Esophagus squamous epithelium (tissue), 5 donors: ENCODE measurements at places on chromosomes 3 and 15.

GRCh38 chr15:91472316-91472756 is 372.3 kb downstream of the SV2B start:
- DNase-seq = no peak

DNA sequence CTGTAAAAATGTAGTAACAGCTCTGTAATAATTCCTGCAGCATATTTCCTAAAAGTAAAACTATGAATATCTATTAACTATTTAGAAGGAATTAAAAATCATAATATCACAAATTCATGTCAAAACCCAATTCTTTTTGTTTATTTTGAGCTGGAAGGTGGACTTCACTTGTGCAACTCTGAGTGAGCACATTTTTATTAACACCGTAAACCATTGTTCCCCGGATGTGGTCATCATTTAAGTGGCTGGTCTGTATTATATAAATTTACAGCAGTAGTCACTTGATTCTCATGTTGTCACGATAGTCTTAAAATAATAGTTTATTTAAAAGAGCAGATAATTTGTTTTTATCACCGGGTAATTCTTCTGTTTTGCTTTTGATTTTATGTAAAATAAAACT is 43.0 kb upstream of the UTS2B start:
- no peak for DNase-seq

GRCh38 chr3:102005551-102005950 is 156.2 kb downstream of the NFKBIZ start:
- no peak for DNase-seq

DNA sequence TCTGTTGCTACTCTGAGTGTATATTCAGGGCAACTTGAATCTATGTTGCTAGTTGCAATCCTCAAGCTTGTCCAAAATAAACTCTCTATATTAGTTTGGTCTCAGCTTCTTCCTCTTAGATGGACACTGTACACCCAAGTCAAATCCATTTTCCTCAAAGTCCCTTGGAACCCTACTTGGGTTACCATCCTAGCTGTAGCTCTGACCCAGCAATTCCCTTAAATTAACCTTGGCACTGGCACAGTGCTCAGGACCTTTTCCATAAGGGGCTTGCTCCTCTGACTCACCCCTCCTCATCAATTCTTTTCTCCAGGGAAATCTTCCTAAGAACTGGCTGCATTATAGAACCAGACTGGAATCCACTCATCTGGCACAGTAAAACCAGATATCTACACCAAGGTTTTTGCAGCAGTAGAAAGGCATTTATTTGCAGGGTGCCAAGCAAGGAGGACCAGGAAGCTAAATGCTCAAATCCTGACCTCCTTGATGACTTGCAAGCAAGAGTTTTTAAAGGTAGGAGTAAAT is 44.9 kb upstream of the B3GALNT1 start:
- DNase-seq = no peak

DNA sequence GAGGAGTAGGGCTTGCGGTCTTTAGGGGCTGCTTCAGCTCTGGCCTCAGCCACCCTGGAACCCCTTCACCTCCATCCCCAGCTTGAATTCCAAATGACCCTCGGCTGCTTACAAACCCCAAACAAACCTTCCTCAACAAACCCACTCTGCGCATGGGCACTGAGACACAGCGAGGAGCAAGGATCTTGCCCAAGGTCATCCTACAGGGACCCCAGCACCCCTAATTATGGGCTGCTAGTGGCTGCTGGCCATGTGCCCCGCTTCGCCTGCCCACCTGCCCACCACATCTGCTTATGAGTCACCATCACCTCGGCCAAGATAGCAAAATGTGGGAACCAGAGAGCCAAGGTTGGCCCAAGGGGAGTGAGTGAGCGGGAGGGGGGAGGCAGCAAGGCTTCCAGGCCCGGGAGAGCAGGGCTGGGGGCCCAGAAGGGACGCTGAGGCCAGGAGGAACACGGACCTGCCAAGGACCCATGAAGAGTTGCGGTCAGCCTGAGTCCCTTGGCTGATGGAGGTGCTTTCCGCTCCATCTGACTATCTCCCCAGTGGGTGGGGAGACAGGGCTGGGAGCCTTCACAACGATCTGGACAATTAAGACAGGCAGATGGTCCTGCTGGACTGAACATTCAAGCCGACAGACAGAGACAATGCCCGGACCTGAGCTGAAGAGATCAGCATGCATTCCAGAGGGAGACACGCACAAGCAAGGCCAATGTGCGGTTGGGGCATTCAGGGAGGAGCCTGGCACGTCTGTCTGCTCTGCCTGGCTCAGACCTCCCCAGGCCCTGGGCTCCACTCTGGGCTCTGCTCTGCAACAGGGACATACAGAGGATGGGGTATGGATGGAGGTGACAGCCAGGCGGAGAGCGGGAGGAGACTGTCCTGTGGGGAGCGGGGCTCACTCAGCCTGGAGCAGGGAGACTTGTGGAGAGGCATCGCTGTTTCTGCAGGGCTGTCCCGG is 10.8 kb upstream of the GRIP2 start:
- DNase-seq = no peak

GRCh38 chr3:197083486-197083885 is 53.9 kb upstream of the MELTF start:
- no peak for DNase-seq

DNA sequence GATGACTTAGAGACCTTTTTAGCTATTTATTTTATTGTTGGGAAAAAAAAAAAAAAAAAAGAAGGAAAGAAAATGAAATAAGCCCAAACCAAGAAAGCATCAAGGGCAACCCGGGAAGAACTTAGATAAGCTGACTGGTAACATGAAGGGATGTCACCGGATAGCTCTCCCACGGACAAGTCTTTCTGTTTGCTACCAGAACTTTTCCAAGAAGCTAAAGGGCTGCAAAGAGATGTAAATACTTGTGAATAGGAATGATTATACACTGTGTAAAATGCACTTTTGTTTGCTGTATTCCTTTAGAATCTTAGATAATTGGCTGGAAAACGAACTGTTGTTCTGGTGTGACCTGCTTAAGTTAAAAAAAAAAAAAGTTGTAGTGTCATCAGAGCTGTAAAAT is 2.8 kb downstream of the FOXB1 start:
- no peak for DNase-seq

GRCh38 chr15:78338781-78339180 is 1.4 kb upstream of the CRABP1 start:
- no peak for DNase-seq

GRCh38 chr3:180325533-180325932 is 276.4 kb upstream of the TTC14 start:
- DNase-seq = no peak

GRCh38 chr3:78090382-78090781 is 1050.5 kb downstream of the ROBO2 start:
- DNase-seq = no peak
